ENCODE measurements at places on chromosomes 1 and 21.

DNA sequence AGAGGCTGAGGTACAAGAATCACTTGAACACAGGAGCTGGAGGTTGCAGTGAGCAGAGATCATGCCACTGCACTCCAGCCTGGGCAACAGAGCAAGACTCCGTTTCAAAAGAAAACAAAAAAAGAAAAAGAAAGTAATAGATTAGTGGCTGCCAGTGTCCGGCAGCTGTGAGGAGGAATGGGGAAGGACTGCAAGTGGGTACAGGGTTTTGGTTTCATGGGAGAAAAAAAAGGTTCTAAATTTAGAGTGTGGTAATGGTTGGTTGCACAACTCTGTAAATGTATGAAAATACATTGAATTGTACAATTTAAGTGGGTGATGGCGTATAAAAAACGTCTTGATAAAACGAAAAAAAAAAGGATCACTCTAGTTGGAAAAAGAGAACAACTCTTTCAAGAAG lies 6.7 kb downstream of the TAF1A start:
- DNase-seq, result no peak

- DNase-seq, result no peak
Observed at GRCh38 chr1:27672750-27673112, 739 bp upstream of the IFI6 start.

- DNase-seq, result no peak
Observed at GRCh38 chr1:173210283-173210682, 3.2 kb upstream of the TNFSF4 start.

- DNase-seq, result no peak
Observed at GRCh38 chr1:41101950-41102607, 80.6 kb upstream of the SLFNL1 start.

DNA sequence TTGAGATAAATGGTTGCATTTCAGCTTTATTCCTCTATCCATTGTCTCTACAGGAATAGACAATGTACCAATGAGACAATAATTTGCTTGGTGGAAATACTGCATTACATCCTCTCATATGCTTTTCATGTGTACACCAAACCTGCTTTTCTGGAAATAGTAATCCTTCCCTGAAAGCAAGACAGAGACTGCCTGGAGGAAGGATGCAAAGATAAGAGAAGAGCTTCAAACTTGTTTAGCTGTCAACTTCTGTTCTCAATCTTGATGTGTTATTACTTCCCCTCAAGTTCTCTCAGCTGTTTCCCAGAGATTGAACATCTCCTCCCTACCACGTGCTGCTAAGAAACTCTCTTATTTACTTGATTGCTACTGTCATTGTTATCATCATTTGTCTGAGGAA lies 1125.4 kb upstream of the TMPRSS15 start:
- no peak for DNase-seq

DNA sequence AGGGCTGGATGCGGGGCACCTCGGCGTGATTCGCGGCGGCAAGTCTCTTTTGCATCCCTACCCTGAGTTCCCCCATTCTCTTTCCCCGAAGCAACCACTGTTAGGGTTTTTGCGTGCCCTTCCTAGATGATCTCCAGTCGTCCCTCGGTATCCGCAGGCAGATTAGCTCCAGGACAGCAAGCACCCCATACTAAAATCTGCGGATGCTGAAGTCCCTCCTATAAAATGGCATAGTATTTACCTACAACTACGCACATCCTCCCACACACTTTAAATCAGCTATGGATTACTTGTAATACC lies 22.8 kb upstream of the CFAP126 start:
- DNase-seq, result no peak

DNA sequence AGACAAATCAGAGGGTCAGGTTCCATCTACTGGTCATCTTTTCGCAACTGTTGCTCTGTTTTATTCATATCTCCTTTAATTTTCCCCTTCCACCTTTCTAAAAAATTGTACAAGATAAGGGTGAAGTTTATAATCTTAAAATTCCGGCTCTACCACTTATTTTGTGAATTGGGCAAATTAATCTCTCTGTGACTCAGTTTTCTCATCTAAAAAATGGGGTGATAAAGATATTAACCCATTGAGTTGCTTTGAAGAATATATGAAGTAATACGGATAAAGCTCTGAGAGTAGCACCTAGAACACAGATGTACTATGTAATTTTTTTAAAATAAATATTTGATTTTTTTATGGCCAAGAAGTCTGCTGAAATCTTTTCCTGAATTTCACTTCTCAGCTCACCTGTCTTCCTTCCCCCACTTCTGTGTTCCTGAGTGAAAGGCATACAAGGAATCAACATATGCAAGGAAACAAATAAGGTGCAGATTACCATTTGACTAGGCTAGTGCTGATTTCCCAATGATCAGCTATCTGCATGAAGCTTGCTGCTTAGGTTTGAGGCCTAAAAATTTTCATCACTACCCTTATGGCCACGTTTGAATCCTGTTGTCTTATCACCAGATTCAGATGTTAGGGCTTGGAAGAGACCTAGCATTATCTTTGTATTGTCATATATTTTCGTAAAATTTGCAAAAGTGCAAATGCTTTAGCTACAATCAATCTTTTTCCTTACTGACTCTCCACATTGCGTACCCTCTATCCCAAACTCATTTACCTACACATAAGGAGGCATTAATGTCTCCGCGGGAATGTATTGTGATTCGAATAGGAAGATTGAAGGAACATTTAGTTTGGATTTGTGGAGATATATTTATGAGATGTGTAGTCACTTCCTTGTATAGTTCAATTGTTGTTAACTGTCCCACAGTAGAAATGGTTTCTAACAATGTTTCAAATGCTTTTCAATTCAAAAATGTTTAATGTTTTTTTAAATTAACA lies 718.3 kb upstream of the PTBP2 start:
- no peak for DNase-seq

DNA sequence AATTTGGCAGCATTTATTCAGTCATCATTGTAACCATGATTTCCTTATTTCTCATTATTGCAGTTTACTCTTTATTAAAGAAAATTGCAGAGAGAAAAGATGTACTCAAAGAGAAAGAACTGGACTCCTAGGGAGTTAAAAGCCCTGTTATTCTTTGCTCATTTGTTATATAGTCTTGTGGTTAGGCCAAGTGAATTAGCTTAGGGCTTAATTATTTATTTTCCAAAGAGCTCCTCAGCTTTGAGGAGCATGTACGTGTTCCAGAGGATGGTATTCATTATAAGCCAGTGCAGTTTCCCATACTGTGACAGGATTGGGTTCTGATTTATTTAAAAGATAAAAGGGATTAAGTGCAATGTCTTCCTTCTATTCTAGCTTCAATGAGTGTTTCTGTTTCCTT lies 86.4 kb downstream of the GPR161 start:
- DNase-seq, result no peak

- no peak for DNase-seq
Observed at GRCh38 chr1:26970810-26971209, 10.5 kb upstream of the KDF1 start.

- DNase-seq, result no peak
Observed at GRCh38 chr1:172812118-172812517, 153.2 kb downstream of the FASLG start.

DNA sequence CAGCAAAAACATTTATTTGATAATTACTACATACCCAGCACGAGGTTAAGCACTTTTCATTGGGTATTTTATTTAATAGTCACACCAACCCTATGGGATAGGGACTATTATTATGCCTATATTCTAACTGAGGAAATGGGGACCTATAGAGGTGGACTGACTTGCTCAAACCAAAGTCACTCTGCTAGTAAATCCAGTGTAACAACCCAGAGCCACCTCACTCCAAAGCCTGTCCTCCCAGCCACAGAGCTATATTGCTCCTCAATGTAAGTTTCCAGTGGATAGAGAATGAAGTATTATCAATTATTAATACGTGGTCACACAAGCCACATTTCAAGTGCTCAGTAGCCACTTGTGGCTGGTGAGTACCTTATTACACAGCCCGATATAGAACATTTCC lies 97.5 kb downstream of the RGS2 start:
- no peak for DNase-seq

DNA sequence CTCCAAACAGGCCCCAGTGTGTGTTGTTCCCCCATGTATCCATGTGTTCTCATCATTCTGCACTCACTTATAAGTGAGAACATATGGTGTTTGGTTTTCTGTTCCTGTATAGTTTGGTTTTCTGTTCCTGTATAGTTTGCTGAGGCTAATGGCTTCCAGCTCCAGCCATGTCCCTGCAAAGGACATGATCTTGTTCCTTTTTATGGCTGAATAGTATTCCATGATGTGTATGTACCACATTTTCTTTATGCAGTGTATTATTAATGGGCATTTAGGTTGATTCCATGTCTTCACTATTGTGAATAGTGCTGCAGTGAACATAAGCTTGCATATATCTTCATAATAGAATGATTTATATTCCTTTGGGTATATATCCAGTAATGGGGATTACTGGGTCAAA lies 111.8 kb downstream of the MAN1A2 start:
- no peak for DNase-seq
